ENCODE measurements at places on chromosomes 7 and 10. TPM values are rescaled to one million over a fixed set of nuclear protein-coding genes. Genes with fewer than 3 reads are reported as not detected.

GATA3 gene
- not detected for polyA plus RNA-seq

METTL27 gene
- polyA plus RNA-seq, result 0.35 TPM

C7orf33 gene
- not detected for polyA plus RNA-seq

KIAA1217 gene
- not detected for polyA plus RNA-seq

FOXI2 gene
- polyA plus RNA-seq, result not detected

- DNase-seq, result no peak
Observed at GRCh38 chr10:98899018-98899417, 336.6 kb downstream of the HPSE2 start.

- no peak for DNase-seq
Observed at GRCh38 chr7:42208572-42208971, 28.4 kb downstream of the GLI3 start.

DNA sequence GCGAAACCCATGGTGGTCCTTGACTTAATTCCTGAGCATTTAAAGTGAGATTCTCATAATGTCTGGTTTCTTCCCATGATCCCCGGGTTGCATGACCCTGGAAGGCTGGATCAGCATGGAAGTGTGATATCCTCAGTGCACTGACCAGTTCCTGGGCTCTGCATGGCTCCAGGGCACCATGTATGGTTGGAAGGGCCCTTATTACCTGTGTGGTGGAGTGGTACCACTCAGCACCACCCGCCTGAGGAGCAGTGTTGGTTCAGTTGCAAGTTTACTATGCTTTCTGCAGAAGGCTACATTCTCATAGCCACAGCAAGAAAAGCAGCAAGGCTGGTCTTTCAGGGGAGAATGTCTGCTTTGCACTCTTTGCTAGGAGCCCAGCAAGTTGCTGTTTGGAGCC, 325.7 kb upstream of the MKI67 start:
- no peak for DNase-seq

DNA sequence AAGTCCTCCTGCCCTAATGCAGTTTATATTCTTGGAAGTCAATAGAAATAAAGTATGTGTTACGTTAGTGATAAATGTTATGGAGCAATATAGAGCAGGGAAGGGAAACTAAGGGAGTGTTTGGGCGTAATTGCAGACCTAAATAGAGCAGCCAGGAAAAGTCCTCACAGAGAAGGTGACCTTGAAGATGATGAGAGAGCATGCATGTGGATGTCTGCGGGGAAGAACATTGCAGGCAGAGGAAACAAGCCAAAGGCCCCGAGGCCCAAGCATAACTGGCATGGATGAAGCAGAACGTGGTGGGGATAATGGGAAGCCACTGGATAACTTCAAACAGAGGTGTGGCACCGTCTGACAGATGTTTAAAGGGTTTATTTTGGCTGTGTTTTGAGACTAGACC, 12.5 kb downstream of the ADD3 start:
- no peak for DNase-seq

DNA sequence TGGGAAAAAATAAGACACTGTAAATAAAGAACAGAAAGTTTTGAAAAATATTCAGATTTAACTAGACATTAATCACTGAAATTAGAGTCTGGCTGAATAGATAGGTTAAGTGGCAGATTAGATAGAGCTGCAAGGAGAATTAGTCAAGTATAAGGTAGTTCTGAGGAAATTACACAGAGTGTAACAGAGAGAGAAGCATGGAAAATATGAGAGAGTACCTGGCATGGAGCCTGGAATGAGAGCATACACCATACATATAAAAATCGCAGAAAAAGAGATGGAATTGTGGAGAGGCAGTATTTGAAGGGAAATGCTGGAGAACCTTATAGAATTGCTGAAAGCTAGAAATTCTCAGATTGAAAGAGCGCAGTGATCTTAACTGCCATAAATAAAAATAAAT, 46.9 kb downstream of the ZNRF2 start:
- no peak for DNase-seq

DNA sequence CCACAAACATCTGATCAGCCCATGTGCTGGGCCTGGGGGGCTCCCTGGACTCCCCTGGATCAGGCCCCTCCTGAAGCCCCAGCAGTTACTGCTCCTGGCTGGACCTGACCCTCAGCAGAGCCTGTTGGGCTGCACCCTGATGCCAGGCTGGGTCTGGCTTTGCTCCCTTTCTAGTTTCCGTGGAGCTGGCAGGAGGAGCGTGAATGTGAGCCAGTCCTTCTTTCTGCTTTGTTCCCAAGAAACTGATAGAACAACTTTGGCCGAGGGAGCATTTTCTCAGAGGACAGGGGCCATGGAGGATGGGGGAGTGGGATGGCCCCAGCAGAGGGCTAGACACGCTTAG, 128.2 kb downstream of the NEURL1 start:
- no peak for DNase-seq

DNA sequence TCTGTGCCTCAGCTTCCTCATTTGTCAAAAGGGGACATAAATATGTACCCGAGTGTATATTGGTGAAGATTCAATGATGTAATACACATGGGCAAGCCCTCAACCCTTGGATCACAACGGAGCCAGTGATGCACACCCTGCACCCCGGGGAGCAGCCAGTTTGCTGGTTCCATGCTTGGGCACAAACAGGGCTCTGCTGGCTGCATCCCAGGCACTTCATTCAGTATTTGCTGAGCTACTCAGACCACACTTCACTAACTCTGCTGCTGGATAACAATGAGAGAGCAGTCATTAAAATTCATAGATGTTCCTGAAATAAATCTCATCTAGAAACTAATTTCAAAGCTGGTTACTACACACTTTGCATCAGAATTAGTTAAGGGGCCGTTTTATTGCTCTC, 72.0 kb downstream of the SCRN1 start:
- DNase-seq, result no peak

- DNase-seq, result no peak
Observed at GRCh38 chr10:121614613-121615434, 16.6 kb upstream of the FGFR2 start.

GRCh38 chr10:74096777-74097176, 53.9 kb downstream of the AP3M1 start:
- DNase-seq, result no peak

DNA sequence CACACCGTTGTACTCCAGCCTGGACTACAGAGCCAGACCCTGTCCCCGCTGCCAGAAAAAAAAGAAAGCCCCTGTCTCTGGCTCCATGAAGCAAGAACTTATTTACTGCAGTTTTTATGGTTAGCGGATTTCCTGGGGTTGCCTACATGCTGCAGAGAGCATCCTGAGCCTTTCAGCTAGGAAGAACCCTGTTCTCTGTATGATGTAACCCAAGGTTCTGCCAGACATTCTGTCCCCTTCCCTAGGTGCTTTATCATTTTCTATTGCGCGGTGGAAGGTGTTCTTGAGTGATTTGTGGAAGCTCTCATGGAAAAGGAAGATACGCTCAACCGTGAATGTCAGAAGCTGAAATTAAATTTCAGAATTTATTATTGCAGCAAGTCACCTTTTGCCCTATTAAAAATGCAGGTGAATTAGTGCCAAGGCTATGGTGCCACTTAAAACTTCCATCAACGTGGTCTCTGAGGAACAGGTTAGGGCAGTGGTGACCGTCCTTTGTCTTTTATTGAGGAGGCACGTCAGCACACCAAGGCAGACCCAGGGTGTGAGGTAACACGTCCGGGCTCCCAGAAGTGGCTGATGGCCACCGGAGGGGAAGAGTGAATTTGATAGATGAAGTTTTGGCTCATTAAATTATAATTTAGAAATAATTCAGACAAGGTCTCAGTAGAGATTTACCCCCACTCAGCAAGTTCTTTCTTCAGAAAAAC, 273.1 kb downstream of the PHTF2 start:
- DNase-seq, result no peak

- DNase-seq, result no peak
Observed at GRCh38 chr7:96080027-96080426, 241.9 kb downstream of the SLC25A13 start.

GRCh38 chr10:3290550-3290949, 118.0 kb upstream of the PITRM1 start:
- DNase-seq, result no peak
